Cerebellar nuclear complex (tissue), 1 donor: ENCODE measurements at places on chromosomes 13 and 19.

DNA sequence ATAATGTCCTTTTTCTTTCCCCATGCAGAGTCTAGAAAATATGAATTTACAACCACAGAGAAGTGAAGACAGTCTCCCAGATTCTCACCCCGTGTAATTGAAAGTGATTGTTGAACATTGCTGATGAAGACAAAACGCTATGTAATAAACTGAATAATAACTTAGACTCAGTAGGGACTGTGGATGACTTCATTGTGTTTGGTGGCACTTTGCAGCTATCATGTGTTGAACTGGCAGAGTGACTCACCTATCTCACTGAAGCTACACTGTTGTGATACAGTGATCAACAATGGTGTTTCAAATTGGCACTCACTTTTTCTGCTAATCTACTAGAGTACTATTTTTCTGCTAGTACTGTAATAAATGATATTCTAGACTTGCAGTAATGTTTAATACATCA, 261.3 kb downstream of the DACH1 start:
- no peak for DNase-seq

DNA sequence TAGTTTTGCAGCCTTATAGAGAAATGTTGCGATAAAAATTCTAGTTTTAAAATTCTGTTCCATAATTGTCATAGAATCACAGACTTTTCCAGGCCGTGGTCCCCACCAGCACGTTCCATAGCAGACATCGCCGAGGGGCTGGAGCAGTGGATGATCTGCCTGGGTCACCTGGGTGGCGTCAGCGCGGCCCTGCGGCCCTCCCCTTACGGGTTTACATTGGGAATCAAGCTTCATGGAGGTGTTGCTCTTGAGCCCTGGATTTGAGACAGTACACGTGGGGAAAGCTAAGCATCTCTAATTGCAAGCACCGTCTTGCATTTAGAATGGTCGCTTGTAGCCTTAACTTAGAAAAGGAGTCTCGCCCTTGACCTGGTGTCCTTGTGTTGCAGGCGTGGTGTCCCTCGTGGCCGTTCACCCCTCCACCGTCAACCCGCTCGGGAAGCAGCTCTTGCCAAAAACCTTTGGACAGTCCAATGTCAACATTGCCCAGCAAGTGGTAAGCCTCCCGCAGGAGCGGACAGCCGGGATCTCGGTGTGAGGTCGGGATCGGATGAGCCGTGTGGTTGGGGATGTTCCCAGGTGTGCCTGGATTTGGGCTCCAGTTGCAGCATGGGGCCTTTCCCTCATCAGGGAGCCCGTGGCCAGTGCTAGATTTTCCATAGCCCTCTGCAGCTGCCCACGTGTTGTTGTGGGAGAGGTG, 35.1 kb downstream of the ATP4B start:
- no peak for DNase-seq

GRCh38 chr19:17788632-17789031, 6.3 kb upstream of the B3GNT3 start:
- DNase-seq = no peak

DNA sequence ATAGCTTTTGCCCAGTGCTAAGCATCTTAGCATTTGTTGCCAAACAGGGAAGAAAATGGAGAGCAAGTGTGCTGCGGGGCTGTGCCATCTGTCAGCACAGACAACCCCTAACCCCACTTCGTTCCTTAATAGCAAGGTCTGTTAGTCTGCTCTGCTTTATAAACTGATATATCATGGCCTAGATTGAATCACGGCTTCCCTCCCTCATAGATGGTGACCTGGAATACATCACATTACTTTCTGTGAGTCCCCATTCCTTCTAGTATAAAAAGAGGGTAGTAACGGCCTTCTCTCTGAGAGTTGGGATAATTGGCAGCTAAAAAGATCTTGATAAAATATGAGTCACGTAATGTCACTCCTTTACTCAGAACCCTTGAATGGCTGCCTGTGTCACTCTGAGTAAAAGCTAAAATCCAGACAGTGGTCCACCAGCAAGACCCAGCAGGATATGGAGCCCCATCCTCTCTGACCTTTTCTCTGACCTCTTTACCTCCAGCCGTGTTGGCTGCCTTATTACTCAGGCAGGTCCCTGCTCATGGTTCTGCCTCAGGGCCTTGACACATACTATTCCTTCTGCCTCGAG, 151.7 kb downstream of the DLEU7 start:
- DNase-seq = no peak

GRCh38 chr13:76854894-76855293, 31.3 kb downstream of the KCTD12 start:
- no peak for DNase-seq

- DNase-seq = no peak
Measured at GRCh38 chr13:94346261-94347019, 133.0 kb downstream of the DCT start.
